ENCODE measurements at places on chromosomes 2 and 18.

DNA sequence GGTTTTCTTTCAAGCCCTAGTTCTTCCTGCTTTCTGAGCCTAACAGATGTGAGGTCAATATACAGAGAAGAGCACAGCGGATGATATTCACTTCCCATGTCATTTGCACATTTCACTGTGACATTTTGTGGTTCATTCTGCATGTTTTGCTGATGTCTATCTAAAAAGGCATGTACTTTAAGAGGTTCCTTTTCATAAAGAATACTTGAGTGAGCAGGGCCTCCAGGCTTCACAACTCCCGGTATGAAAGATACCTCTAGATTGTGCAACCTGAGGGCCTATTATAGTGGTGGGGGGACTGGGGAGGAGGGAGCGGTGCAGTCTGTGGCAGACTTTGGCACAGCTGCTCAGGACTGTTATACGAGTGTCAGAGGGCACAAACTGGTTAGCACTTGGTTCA, 54.6 kb downstream of the CPO start:
- peak; percentile 54 for DNase-seq

- peak; percentile 59 for DNase-seq
Measured at GRCh38 chr2:229066121-229066715, 204.9 kb downstream of the PID1 start.

GRCh38 chr2:146004462-146004861, 1484.5 kb upstream of the ZEB2 start:
- DNase-seq: peak; percentile 84

DNA sequence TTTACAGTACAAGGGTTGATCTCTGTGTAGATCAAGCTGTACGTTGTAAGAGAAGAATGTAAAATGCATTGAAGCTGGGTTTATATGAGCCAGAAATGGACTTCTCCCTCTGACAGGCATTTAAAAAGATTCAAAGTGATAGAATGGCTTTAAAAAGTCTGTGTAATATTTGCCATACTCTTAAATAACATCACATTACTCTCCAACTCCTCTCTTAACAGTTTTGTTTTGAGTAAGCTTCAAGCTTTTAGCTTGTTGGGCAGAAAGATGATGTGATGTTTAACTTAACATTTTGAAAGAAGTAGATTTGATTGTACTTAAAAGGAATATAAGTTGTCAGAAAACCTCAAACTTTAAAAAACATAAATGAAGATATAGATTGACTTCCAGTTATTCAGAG, 72.2 kb downstream of the COX7A2L start:
- no peak for DNase-seq

- DNase-seq: no peak
Measured at GRCh38 chr2:119516121-119516520, 8.2 kb downstream of the SCTR start.

DNA sequence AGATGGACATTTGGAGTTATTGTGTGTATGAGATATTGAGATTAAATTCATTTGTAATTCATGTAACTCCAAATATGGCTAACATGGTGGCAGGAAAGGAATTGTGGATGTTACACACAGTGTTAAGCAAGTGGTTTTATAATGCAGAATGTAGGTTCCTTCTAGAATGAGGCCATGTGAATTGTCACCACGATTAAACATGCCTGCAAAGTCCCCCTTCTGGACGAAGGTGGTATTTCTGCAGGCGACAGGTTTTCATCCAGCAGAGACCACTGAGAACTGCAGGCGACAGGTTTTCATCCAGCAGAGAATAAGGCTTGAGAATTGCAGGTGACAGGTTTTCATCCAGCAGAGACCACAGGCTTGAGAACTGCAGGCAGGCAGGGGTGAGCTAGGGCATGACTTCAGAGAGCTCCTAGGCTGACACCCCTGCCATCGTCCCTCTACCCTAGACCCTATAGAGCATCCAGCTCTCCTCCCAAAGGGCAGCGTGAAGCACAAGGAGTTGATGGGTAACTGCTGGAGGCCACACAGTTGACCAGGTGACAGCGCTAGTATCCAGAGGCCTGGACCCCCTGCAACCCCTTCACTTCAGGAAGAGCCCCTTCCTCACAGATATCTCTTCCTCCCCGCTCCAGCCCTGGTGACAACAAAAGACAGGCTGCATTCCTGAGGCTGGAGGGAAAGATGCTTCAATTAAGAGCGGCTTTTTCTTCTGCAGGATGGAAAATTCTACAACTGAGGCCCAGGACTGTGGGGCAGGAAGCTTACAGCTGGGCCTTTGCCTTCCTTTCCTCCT, 175.8 kb downstream of the LOXHD1 start:
- DNase-seq: peak; percentile 35

DNA sequence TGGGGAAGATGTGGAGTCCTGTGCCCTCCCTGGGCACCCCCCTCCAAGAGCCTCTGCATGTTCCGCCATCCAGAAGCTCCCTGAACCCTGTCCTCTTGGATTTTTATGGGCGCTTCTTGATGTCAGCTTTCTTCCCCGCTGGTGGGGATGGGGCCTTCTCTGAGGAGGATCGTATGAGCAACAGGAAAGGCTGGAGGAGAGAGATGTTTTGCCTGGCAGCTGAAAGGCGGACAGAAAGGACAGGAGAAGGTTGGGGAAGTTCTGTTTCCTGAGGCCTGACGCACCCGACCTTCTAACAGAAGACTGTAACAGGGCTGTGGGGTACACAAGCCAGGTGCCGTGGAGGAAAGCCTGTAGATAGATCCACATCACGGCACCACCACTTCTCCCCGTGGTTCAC, 238.8 kb downstream of the LDLRAD4 start:
- no peak for DNase-seq

- DNase-seq: no peak
Measured at GRCh38 chr18:55073834-55074233, 114.6 kb upstream of the CCDC68 start.

- DNase-seq: no peak
Measured at GRCh38 chr2:111007757-111008688, 112.7 kb upstream of the BCL2L11 start.

GRCh38 chr2:55949211-55949610, 25.6 kb upstream of the EFEMP1 start:
- no peak for DNase-seq

- DNase-seq: no peak
Measured at GRCh38 chr2:55810622-55811020, 113.0 kb downstream of the EFEMP1 start.

DNA sequence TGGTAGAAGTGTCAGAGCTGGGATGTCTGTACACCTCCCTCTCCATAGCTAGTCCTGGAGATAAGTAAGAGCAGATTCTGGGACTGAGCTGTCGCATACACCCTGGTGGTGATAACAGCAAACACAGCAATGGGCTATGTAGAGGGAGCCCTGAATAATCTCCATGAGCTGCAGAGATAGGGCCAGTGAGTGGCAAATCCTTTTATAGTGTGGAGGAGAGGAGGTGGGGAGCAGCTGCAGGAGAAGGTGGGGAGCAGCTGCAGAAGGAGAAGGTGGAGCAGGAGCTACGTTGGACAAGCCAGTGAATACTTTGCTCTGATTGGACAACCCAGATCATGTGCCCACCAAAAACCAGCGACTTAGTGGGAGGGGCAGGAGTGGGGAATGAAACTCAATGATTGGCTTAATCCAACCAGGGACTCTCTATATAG, 85.5 kb downstream of the TMEM247 start:
- no peak for DNase-seq

DNA sequence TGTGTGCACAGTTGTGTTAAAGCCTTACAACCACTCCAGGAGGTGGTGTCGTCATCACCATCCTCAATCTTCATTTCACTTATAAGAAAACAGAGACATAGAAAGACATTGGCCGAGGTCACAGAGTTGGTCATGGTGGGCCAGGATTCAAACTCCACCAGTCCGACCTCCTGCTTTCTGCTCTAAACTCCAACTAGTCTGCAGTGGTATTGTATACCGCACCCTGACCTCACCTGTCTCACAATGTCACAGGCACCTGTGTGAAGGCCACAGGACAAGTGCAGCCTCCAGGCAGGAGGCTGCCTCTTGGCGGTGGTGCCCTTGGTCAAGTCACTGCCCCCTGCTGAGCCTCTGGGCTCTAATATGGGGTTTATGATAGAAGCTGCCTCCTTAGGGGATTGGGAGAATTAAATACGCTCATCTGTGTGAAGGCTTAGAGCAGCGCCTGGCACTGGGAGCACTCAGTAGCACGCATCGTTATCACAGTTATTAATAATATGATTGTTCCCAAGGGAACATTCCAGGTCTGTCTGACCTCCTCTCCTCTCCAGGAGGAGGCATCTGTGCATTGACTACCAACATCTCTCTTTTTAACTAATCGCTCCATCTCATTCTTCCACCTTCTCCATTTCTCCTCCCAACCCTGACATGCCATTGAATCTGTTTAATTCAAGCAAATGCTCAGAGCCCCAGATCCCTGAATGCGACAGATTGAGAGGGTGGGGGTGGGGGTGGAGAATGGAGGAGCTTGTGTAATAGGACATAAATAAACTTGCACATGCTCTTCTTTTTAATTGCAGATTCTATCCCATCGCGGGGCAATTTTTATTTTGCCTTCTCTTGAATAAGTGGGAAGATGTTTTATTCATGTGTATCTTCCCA, 112.7 kb downstream of the MCFD2 start:
- no peak for DNase-seq
